ENCODE measurements at places on chromosomes 6 and 20.
A peak's percentile ranks its signal among the peaks of the same experiment; 100 is the strongest.

- DNase-seq, result no peak
Observed at GRCh38 chr6:165245701-165246100, 63.7 kb downstream of the C6orf118 start.

GRCh38 chr6:149122850-149123821 is 194.4 kb upstream of the TAB2 start:
- DNase-seq, result no peak

- DNase-seq, result no peak
Observed at GRCh38 chr6:41343641-41344187, 8.3 kb downstream of the NCR2 start.

DNA sequence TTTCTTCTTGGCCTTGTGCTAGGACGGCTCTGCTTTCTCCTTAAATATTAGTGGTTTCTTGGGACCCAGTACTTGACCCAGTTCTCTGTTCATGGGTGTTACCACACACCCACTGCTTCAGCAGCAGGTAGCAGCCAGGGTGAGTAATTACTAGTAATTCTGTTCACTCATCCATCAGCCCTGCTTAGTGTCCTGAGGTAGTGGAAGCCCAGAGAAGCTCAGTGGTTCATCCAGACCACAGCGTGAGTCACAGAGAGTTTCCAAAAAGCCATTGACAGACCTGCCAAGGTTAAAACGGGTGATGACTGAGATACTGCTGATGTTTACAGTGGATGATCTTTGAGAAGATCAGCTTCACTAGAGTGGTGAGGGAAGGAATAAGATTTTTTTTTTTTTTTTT is 51.7 kb upstream of the HINT3 start:
- peak; percentile 48 for DNase-seq

DNA sequence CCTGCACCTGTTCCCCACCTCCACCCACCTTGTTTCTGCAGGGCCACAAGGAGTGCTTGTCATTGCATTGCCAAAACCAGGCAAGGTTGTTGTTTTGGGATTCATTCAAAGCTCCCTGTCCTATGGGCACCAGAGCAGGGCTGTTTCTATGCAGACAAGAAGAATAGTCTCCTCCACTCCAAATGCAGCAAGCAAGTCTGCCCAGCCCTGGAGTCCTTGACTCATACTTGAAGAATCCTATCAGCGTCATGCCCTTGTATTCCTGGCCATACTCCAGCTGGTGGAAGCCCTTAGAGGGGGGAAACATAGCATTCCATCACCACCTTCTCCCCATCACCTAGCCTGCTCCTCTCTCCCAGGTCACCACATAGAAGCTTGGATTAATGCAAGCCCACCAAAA is 145.3 kb upstream of the ECI2 start:
- no peak for DNase-seq

DNA sequence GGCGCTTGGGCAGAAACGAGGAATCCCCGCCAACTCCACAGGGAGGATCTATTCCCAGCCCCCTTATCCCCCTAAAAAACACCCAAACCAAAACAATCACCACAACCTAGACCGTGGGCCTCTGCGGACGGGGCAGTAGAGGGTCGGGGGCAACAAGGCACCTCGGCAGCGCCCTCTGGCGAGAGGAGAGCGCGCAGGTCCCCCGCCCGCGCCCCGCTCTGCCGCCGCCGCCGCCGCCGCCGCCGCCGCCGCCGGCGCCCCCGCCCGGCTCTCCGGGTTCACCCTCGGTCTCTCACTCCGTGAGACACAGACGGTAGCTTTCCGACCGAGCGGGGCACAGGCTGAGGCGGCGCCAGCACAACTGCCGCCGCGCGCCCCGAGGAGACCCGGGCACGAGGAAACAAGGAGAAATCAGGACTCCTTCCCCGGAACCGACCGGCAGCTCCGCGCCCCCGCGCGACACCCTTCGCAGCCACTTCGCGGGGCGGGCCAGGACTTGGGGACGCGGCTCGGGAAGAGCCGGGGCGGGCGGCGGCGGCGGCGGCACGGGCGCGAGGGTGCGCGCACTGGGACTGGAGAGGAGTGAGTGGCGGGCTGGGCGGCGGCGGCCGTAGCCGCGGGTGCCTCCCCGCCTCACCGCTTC is at the start of gene SLC35F1:
Gene SLC35F1, plus strand, starts transcription at position 307 of the 643 bp plus-strand sequence.
- DNase-seq, result no peak

DNA sequence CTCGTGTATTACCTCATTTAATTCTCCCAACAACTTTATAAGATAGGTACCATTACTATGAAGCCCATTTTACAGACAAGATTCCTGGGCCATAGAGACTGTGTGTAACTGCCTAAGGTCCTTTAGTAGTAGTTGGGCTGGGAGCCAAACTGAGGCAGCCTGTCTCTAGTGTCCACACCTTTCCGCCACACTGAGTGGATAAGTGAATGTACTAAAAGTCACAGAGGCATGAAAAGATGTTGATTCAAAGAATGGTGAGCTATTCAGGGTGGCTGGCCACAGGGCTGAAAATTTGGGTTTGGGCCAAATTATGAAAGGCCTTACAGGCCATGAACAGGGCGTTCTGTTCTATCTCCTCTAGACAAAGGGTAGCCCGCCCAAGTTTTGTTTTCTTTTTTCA is 11.0 kb downstream of the CD24 start:
- DNase-seq, result no peak

- DNase-seq, result no peak
Observed at GRCh38 chr6:159756508-159756907, 5.3 kb upstream of the ACAT2 start.

GRCh38 chr6:134753001-134753400 is 196.9 kb downstream of the ALDH8A1 start:
- DNase-seq, result no peak

DNA sequence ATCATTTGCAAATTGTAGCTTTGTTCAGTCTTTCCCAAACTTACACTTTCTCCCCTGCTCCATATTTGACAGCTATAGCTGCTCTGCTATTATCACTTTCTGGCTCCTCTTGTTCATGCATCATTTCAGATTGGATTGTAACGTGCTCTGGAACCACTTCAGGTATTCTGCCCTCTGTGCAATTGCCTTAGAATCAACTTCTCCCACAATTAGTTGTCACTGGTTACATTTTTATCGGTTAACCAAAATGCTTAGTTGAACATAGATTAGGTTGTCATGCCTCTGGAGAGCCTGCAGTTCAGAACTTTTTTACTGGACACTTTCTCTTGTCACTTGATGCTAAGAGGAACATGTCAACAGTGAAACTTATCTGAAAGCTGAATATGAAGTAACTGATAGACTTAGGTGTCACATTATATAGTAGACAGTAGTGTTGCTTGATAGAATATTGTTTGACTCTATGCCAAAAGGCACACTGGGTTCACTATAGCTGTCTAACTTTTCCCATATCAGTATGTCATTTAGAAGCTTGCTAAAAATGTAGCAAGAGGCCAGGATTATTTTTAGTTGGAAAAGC is 127.7 kb upstream of the PTPRK start:
- no peak for DNase-seq

- no peak for DNase-seq
Observed at GRCh38 chr6:132268209-132268608, 133.1 kb downstream of the MOXD1 start.

DNA sequence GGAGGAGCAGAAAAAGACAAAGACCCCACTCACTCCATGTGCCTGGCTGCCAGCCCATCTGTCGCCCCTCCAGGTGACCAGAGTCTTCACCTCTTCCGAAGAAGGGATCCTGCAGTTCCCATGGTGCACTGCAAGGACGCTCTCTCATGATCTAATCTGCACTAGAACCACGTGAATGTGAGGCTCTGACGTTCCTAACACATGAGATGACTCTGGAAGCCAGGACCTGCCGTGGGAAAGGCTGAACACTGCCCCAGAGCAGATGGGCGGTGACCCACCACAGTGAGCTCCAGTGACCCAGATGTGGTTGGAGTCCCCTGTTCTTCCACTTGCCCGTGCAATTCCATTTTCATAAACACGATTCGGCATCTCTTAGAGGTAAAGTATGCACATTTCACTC is 39.6 kb upstream of the PDE10A start:
- DNase-seq, result no peak

GRCh38 chr6:24664046-24664987 is 2.4 kb downstream of the TDP2 start:
- no peak for DNase-seq

GRCh38 chr20:49768204-49769047 is 44.2 kb upstream of the SLC9A8 start:
- no peak for DNase-seq

DNA sequence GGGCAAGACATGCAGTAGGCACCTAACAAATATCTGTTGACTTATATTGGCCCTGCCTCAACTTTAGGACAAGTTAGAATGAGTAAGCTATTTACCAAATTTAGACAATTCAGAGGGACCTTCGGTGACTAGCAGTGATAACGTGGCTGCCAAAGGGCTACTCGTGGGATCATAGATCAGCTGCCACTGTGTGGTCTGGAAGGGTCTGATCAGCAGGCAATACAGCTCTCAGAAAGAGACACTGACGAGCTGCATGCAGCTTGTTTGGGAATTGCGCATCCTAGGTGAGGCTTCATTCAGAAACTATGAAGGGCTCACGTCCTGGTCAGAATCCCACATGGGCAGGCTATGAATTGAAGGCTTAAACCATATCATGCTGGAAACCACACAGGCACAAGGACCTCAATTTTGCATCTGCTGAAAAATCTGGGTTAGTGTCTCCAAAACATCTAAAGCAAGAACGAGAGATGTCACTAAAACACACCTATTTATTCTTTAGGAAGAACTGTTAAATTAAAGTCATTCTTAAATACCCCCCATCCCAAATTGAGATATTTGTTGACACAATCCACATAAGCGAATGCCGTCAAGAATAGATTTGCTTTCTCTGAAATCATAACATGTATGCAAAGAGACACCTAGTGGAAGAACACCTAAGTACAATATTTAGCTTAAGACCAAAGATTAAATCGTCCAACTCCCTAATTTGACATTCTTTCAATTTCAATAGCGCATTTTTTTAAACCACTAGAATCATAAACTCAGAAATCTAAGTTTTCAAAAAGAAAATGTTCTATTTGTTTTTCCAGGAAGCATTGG is 79.6 kb downstream of the IPCEF1 start:
- no peak for DNase-seq

DNA sequence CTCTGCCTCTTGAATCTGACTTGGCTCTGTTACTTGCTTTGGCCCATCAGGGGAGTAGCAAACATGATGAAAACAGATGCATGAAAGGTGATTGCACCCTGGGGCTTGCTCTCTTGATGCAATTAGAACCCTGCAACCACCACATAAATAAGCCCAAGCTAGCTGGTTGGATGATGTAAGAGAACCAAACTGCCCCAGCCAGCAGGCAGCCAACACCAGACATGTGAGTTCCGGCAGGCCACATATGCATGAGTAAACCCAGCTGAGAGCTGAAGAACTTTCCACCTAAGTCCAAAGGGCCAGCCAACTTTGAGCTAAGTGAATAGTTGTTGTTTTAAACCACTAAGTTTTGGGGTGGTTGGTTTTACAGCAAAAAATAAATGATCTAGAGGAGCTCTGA is 268.4 kb downstream of the FARS2 start:
- DNase-seq, result no peak

DNA sequence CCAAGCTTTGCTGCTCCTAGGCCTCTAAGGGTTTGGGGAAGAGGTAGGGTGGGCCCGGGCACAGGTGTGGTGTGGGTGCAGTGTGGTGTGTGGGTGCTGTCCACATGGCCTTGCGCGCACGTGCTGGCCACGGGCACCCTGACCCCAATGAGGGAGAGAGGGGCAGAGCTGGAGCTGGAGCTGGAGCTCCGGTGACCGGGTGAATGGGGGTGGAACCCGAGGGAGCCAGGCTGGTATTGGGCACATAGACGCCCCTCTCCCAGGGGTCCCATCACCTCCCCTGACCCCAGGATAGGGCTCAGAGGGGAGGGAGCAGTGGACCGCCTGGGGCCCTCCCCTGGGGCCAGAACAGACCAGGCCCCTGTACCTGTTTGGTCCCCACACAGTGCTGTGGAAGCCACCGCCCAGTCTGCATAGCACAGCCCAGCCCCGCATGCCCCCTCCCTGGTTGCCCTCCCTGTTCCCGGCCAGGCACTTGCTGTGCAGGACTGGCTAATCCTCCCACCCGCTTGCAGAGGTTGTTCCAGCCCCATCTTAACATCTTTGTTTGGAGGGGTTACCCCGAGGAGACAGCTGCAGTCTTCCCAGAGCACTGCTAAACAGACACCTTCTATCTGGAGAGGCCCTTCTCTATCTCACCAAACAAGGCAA is 984 bp downstream of the ADAM33 start:
- DNase-seq, result no peak

- no peak for DNase-seq
Observed at GRCh38 chr20:48910347-48910781, 11.1 kb upstream of the ARFGEF2 start.

DNA sequence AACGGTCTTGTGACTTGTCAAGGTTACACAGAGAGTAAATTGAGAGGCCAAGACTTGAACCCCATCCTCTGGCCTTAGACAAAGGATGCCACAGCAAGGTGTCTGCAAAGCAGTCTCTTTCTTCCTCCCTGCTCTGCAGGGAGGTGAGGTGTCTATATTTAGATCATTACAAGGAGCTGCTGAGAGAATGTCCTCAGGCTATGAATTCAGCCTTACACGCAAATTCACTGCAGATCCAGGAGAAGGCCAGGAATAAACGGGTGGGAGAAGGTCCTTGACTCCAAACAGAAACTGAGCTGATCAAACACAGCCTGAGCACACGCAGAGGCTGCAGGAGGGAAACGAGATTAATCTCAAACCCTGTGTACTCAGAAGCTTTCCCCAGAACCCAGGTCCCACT is 48.6 kb upstream of the PTPRT start:
- no peak for DNase-seq

- no peak for DNase-seq
Observed at GRCh38 chr20:44302026-44302669, 8.9 kb downstream of the FITM2 start.

GRCh38 chr6:129195643-129196042 is 312.7 kb downstream of the LAMA2 start:
- DNase-seq, result no peak

GRCh38 chr20:8399947-8400346 is 267.9 kb downstream of the PLCB1 start:
- DNase-seq, result no peak

GRCh38 chr6:55088902-55089301 is 85.4 kb upstream of the HCRTR2 start:
- no peak for DNase-seq

GRCh38 chr6:133890711-133891148 is 1.8 kb downstream of the TCF21 start:
- no peak for DNase-seq

- no peak for DNase-seq
Observed at GRCh38 chr6:44006123-44006871, 121.0 kb downstream of the MRPL14 start.

Data from activated CD4-positive, alpha-beta T cell treated with anti-CD3 and anti-CD28 coated beads, Interleukin-2, amount 50 U/mL, for 4 hours (primary cell).